Cerebellar nuclear complex (tissue), 1 donor: ENCODE measurements at places on chromosomes 13 and 19.

DNA sequence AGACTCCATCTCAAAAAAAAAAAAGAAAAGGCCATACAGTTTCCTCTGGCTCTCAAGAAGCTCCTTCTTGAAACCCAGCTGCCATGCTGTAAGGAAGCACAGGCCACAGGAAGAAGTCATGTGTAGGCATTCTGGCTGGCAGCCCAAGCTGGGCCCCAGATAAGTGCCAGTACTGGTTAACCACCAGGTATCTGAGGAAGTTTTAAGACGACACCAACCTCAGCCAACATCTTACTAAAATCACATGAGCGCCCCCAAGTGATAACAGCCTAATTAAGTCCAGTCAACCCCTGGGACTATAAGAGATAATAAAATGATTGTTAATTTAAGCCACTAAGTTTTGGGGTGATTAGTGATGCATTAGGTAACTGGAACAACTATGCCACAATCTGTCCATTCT, 27.4 kb upstream of the AKT2 start:
- DNase-seq: no peak

DNA sequence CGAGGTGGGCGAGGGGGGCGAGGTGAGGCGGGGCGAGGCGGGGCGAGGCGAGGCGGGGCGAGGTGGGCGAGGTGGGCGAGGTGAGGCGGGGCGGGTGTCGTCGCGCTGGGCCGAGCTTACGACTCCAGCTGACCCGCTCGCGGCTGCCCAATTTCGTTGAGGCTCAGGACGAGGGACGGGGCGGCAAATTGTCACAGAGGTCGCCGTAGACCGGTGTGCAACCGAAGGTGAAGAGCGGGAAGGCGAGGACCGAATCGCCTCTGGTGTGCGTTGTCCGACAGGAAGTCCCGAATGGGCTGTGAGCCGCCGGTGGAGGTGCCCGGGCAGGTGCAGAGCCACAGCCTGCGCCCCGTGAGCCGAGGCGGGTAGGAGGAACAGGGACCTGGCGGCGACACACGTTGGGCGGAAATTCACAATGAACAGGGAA, at the start of gene LACC1:
TSS of gene LACC1 (plus strand) at position 150 of the 427 bp plus-strand sequence. CDS start 1,082 bp downstream, outside the sequence.
- peak; percentile 4 for DNase-seq

GRCh38 chr19:49445997-49446396, 4.7 kb upstream of the SLC17A7 start:
- no peak for DNase-seq

- no peak for DNase-seq
Observed at GRCh38 chr13:26837997-26838396, 77.4 kb upstream of the GPR12 start.

DNA sequence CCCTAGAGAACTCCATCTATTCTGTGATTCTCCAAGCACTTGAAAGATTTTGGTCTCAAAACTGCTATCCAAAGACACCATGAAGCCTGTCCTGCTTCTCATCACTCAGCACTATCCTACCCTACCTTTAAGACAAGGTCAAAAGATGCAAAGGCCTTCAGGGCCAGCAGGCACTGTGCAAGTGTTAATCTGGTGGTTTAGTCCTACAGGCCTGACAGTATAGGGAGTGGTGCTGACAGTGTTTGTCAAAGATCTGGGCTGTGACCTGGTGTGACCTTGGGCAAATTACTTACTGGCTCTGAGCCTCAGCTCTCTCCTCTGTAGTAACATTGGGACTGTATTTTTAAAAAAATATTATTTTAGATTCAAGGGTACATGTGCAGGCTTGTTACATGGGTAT, 28.0 kb downstream of the SIAH3 start:
- no peak for DNase-seq

DNA sequence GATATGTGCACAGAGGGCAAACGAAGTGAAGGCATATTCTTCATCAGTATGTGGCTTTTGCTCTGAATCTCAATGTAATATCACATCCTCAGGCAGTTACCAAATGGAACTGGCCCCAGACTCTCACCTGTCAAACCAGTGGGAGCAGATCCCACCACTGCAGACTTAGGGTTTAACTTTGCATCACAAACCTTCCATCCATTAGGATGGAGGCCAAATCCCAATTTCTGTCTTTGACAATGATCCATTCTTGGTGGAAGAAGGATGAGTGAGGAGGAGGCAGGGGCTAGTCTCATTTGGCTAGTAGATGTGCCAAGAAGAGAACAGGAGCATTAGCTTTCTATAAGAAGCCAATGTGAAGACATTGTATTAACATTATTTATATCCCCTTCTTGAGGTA, 413.5 kb upstream of the SPRY2 start:
- DNase-seq: no peak

DNA sequence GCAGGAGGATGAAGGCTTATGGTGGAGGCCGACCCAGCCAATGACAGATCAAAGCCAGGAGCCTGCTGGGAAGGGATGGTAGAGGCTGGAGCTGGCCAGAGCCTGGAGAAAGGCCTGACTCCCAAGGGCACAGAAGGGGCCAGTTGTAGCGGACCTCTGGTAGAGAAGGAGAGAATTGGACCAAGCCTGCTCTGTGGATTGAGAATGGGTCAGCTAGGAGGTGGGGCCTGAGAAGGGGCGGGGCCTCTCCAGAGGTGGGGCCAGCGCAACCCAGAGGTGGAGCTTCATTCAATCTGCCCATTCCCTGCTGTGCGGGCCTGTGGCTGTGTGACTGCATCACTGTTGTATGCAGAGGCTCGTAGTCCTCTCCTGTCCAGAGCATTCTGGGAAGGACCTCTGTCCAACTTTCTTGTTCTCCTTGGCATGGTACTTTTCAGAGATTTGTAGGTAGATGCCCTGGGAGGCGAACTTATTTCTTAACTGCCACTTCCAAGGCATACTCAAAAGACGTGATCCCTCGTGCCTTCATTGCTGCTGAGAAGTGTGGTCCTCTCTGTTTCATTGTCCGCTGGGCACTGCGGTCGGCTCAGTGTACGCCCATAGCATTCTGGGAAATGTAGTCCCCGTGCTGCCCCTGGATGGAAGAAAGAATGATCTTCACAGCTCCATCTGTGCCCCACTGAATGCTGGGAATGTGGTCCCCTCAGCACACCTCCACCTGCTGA, 6.7 kb downstream of the GRIN2D start:
- DNase-seq: no peak

GRCh38 chr13:43749503-43749902, 37.3 kb downstream of the ENOX1 start:
- DNase-seq: no peak

DNA sequence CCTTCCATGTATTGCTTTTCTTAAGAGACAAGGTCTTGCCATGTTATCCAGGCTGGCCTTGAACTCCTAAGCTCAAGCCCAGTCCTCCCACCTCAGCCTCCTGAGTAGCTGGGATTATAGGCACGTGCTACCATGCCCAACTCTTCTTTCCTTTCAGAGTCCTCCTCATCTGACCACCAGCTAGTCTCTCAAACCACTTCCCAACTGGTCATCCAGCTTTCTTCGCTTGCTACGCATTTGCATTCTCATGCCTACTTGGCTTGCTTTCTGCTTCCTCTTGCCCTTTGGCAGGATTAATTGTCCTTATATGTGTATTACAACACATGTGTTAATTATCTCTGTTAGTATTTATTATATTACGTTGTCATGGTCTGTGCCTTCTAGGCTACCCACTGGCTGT, 6.3 kb downstream of the GPR18 start:
- DNase-seq: no peak

DNA sequence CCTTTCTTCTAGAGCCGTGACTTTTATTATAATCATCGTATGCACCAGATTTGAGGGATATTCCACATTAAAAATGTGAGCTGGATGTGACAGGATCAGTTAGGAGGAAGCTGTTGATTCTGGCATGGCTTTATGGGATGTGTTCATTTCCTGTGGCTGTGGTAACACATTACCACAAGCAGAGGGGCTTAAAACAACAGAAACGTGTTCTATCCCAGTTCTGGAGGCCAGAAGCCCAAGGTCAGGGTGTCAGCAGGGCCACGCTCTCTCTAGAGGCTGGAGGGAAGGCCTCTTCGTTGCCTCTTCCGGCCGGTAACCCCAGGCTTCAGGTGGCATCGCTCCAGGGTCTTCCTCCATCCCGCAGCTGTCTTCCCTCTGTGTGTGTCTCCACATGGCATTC, 14.5 kb downstream of the MED25 start:
- no peak for DNase-seq

- DNase-seq: no peak
Observed at GRCh38 chr13:27523346-27524073, 73.1 kb upstream of the MTIF3 start.

DNA sequence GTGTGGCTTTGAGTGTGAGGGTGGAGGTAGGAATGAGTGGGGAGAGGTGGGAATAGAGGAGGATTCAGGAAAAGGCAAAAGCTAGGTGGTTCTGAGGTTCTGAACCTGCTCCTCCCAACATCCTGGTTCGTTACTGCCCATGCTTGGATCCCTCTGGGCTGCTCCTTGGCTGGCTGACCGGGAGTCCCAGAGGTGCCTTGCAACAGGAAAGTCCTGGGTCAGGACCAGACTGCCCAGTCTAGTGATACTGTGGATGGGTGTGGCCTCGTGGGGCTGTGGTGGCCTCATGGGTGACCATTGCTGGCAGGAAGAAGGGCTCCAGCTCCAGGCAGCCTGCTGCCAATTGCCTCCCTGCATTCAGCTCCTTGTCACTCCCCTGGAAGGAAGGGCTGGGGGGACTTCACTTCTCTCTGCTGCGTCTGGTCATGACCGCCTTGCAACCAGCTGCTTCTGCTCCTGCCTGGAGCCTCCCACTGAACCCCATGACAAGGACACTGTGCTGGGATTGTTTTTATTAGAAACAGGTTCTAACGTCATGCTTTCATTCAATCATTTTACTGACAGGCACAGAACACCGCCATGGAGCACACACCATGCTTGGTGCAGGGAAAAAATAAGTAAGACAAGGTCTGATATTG, 61.5 kb upstream of the UBL3 start:
- no peak for DNase-seq

- no peak for DNase-seq
Observed at GRCh38 chr13:21137696-21138095, 38.7 kb downstream of the SKA3 start.

- no peak for DNase-seq
Observed at GRCh38 chr13:100196375-100196774, 107.5 kb downstream of the PCCA start.

GRCh38 chr13:97766749-97767148, 186.7 kb upstream of the IPO5 start:
- DNase-seq: no peak

DNA sequence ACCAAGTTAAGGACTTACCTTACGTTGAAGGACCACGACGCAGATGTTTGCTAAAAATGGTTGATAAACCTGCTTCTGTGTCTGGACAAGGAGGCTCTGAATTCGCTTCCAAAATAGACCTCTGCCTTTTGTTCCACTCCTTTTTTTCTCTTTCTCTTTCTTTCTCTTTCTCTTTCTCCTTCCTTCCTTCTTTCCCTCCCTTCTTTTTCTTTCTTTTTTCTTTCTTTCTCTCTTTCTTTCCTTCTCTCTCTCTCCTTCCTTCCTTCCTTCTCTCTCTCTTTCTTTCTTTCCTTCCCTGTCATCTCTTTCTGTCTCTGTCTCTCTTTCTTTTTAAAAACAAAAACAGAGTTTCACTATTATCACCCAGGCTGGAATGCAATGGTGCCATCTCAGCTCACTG, 290.7 kb downstream of the MYO16 start:
- no peak for DNase-seq

- no peak for DNase-seq
Observed at GRCh38 chr19:13463296-13463695, 43.0 kb downstream of the CACNA1A start.

DNA sequence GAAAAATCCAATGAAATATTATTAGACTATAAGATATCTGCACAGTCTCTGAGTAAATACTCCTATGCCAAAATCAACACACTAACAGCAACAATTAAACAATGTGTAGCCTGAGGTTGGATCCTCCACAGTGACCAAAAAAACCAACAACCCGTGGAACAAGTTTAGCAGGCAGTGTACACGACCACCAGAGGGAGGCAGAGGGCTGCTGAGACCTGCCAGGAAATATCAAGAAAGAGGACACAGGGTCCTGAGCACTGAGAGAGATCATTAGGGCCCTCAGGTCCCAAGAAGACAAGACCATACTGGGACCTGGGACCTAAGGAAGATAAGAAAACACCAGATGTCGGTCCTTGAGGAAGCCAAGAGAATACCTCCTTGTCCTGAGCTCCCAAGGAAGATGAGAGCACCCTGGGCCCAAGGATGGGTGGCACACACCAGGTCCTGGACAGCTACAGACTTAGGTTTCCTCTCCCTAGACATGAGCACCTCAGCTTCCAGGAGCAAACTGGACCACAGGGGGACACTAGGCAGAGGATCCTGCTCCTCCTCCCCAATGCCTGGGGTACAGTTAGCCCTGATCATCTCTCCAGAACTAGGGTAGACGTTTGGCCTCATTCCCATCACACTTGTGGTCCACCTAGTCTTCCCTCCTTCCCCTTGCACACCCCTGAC, 822 bp upstream of the ZNF274 start:
- no peak for DNase-seq

- DNase-seq: no peak
Observed at GRCh38 chr19:29098863-29099481, 114.0 kb downstream of the UQCRFS1 start.

DNA sequence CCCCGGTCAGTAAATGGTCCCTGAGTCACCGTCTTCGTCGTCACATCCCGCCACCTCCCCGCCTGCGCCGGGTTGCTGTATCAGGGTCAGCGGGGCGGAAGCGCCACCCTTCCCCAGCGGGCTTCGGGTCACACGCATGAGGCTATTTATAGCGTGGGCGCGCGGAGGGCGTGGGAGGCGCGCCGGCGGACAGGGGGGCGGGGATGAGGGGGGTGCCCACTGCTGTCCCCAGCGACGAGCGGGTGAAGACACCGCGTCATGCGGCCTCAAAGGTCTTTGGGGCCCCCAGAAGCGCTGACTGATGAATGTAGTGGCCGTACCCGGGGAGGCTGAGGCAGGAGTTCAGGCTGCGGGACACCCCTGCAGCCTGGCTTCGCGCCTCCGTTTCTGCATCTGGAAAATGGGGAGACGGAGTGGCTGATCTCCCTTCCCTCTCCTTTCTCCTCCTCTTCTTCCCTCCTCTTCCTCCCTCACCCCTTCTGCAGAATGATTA, 7.9 kb downstream of the UNC13A start:
- no peak for DNase-seq

DNA sequence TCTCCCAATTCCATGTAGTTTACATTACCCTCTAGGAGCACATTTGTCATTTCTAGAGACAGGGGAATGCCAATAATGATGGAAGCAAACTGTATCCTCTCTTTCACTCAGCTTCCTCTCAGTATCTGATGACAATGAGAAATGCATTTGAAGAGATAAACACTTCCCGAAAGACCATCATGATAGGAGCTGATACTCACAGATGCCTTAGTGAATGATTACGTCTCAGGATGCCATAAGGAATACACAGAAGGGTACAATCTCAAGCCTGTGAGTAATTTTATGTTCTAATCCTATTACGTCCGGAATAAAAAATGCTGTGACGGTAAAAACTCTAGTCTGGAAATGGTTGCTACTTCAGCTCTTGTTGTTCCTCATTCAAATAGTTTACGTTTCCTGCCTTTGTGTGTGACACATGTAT, 663.8 kb upstream of the MIR17HG start:
- no peak for DNase-seq

DNA sequence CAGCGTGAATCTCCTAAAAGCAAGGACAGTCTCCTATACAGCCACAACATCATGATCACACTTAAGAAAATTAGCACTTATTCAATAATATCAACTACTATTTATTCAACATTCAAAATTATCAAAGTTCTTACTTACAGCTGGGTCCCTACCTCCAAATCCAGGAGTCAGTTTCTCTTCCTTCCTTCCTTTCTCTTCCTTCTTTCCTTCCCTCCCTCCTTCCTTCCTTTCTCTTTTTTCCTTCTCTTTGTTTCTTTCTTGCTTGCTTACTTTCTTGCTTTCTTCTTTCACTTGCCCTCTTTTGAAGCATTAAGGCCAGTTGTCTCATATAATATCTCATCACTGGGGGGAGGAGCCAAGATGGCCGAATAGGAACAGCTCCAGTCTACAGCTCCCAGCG, 107.6 kb downstream of the DCT start:
- no peak for DNase-seq
